ENCODE measurements at places on chromosomes 2 and 18. TPM values are rescaled to one million over a fixed set of nuclear protein-coding genes. Genes with fewer than 3 reads are reported as not detected.

VWA3B gene
- total RNA-seq: not detected

WDCP gene
- total RNA-seq: 10.7 TPM

- peak; percentile 54 for DNase-seq
These were observed 68.9 kb downstream of the DOCK10 start for GRCh38 chr2:224973112-224974016.

DNA sequence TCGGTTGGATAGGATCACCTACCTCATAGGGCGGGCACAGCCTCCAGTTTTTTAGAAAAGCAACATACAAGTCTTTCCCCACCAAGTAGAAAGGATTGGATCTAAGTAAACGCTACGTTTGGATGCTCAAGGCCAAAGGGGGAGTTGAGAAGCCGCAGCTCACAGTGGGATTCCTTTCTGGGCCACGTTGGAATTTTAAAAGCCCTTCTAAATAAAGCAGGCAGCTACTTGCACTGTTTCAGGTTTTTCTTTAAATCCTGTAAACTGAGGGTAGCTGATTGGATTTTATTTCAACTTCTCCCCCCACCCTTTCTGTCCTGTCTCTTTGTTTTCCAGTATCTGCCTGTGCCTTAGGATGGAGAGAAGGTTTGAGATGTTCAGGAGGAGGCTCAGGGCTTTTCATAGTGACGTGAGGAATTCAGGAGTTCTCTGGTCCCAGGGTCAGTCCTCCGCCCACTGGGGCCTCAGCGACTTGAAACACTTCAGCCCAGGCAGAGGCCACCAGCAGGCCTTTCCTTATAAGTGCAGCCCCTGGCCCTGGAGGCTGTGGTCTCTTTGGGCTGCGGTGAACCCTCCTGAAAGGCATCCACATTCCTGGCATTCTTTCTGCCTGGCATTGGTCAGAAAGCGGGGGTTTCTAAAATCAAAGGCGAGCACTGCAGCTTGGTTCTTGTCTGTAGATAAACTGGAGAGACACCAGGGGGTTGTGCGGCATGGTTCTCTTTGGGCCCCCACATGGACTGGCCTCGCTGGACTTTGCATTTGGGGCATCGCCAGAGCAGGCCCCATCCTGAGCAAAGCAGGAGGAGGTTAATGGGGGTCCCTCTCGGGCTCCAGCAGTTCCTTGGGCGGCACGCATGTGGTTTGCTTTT lies 44.5 kb downstream of the SH3BP4 start:
- peak; percentile 98 for DNase-seq

GRCh38 chr2:192298664-192299063 lies 103.9 kb upstream of the TMEFF2 start:
- peak; percentile 74 for DNase-seq

HNMT gene
- total RNA-seq: 22.6 TPM

MC2R gene
- not detected for total RNA-seq

PLCD4 gene
- 6.9 TPM for total RNA-seq

- DNase-seq: peak; percentile 97
These were observed 1.7 kb downstream of the TMSB10 start for GRCh38 chr2:84906900-84907714.

GRCh38 chr2:238667008-238667407 lies 180.9 kb upstream of the TWIST2 start:
- no peak for DNase-seq

STEAP3 gene
- 117 TPM for total RNA-seq

DNA sequence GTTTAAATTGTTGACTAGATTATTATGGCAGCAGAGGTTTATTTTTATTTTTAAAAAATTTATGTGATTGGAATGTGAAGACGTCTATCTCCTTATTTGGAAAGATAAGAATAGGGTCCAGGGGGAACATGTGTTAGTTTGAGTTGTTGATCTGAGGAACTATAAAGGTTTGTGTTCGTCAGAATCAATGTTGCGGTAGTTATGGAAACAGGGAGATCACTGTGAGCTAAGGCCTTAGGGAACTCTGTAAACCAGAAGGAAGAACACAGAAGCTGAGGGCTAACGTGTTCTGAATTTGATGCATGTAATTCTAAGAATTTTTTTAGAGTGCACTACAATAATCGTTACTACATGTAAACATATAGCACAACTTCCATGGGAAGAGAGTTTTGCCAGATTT lies 168.5 kb upstream of the ZSWIM2 start:
- no peak for DNase-seq

GRCh38 chr2:221096706-221097567 lies 475.2 kb downstream of the EPHA4 start:
- DNase-seq: peak; percentile 29

- no peak for DNase-seq
These were observed 97.7 kb downstream of the DGKD start for GRCh38 chr2:233451950-233452349.

DNA sequence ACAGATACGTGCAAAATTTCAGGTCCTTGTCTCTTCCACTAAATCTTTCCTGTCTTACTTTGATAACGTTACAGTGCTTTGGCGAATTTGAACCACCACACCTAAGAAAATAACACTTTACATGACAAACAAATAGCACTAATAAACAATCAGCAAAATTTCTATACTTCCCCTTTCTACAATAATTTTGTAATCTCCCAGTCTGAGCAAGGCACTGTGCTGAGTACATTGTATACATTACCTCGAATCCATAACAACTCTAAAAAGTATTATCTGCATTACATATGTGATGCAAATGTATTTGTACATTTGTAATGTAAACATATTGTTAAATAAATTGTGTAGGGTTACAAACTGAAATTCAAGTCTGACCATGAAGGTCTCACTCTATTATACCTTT lies 49.9 kb downstream of the RTN4 start:
- DNase-seq: no peak

- DNase-seq: no peak
These were observed 35.5 kb downstream of the NXPH2 start for GRCh38 chr2:138744713-138745112.
